GDM1 (cell line): ENCODE measurements at places on chromosomes 5 and 9.

DNA sequence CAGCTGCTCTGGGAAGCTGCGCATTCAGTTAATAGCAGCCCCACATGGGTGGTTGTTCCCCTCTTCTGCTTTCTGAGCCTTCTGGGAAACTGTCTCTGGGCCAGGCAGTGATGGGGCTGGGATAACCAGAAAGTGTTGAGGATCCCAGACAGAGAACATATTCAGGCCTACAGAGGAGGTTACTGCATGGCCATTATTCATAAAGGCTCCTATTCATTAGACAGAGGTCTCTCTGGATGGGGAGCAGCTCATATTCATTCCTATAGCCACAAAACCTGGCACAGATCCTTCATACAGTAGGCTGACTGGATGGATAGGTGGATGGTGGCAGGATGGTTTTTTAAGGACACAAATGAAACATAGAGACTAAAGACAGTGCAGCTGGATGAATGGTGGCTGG is 76.3 kb downstream of the HSPA4 start:
- DNase-seq, result no peak

DNA sequence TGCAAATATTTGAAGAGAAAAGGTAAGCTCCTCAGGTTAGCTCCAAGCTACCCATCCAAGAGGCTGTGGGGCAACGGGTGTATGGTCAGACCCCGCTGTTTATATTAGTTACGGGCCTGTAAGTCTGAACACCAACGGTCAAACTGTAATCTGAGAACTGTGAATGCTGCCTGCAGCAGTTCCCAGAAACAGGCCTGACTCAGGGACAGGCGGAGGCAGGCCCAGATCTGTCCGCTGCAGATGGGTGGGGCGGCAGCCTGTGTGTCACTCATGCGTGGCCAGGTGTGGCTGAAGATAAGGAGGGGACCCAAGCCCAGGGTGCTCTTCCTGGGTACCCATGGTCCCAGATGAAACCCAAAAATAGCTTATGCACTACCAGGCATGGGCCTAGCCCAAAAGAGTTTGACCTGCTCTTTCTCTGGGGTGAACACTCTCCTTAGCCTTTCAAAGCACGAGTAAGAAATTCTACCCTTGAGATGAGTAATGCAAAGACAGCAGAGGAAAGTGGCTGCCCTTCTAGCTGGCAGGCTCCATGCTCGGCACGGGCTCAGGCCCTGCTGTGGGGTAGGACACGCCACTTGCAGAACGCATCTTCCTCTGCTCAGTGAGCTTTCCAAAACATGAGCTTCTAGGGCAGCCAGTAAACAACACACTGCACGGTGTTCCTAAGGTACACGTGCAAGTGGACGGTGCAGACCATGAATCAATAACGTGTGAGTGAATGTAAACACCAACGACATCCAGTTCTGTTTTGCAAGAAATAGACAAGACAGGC is 9.1 kb downstream of the UBAC1 start:
- DNase-seq, result no peak

- no peak for DNase-seq
These were observed 107.5 kb downstream of the EBF1 start for GRCh38 chr5:158992037-158992740.

GRCh38 chr9:10354591-10354990 is 258.2 kb downstream of the PTPRD start:
- no peak for DNase-seq
